ENCODE measurements at places on chromosomes 4 and X.
A peak's percentile ranks its signal among the peaks of the same experiment; 100 is the strongest.

GRCh38 chr4:159698336-159698735 lies 595.5 kb downstream of the RAPGEF2 start:
- no peak for DNase-seq

GRCh38 chr4:152109531-152110509 lies 349.0 kb upstream of the GATB start:
- DNase-seq: no peak

- DNase-seq: peak; percentile 43
These were observed 527 bp downstream of the NOA1 start for GRCh38 chr4:56976837-56977320.

GRCh38 chr4:116664198-116664597 lies 421.2 kb downstream of the TRAM1L1 start:
- no peak for DNase-seq

DNA sequence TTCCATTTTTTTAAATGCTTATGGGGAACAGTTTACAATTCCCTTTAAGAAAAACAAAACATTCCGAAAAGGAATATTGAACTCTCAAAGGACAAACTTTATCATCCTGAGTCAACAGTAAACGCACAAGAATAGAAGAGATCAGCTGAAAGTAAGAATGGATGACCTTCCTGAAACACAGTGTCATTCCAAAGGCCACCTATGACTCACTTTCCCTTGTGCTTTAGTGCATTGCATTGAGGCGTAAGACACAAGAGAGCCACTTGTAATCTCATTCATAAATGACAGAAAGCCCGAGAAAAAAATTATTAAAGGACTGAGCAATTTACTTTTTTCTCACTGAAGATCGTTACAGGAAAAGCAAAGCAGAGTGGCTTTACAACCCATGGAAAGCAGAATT lies 1062.4 kb upstream of the DIAPH2 start:
- DNase-seq: no peak

GRCh38 chrX:65635822-65636221 lies 31.6 kb upstream of the MSN start:
- DNase-seq: no peak

GRCh38 chr4:82469791-82470345 lies 39.5 kb downstream of the ENOPH1 start:
- DNase-seq: no peak

- DNase-seq: no peak
These were observed 47.1 kb downstream of the PPP2R2C start for GRCh38 chr4:6425336-6425735.

- peak; percentile 82 for DNase-seq
These were observed 35.9 kb upstream of the STK26 start for GRCh38 chrX:131987252-131987651.

GRCh38 chr4:36704289-36704688 lies 422.9 kb downstream of the DTHD1 start:
- DNase-seq: no peak

GRCh38 chr4:71195924-71196323 lies 142.9 kb upstream of the SLC4A4 start:
- DNase-seq: no peak

DNA sequence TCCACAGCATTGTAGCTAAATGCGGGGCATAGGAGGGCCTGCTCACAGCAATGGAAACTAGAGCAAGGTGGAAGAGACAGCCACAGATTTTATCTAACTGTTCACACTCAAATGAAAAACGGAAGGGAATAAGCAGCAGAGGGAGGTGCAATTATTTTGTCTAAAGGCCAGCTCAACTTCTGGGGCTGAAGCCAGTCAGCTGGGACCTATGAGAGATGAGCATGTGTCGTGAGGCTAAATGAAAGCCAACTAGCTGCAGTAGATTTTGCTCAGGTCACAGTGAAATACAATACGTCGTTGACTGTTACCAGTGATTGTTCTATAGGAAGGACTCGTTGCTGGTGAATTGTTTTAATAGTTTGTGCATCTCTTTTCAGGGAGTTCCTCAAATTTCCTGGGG lies 26.4 kb upstream of the FGFBP2 start:
- DNase-seq: no peak
